Activated T-helper 1 cell treated with Interleukin-2 at 50 U/mL for 16 hours (primary cell): ENCODE measurements at places on chromosomes 1 and 21.

- DNase-seq: peak; percentile 60
These were observed 17.0 kb upstream of the CD2 start for GRCh38 chr1:116737020-116737854.

- DNase-seq: no peak
These were observed 222.7 kb downstream of the SLC35F3 start for GRCh38 chr1:234127026-234127671.

DNA sequence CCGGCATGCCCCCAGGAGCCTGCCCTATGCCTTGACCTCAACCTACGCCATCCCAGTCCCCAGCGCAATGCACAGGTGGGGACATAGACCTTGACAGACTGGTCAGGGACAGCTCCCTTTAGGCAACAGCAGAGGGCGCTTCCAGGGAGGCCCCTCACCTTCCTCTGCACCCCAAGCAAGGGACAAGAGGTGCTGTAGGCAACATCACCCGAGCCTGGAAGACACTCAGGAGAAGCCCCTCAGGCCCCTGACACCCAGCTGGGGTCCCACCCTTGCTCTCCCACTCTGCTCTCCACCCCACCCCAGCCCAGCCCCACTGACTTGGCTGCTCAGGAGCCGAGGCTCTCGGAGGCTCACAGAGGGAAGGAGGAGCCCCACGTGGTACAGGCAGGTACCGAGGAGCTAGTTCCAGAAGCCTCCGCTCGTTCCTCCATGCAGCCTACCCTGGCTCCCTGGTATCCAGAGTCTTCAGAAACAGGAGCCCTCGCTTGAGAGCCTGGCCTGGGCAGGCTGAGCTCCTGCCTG is 2.4 kb upstream of the WNT3A start:
- no peak for DNase-seq

GRCh38 chr21:45288441-45288841 is 746 bp upstream of the POFUT2 start:
- DNase-seq: no peak

GRCh38 chr1:172809750-172810149 is 150.8 kb downstream of the FASLG start:
- no peak for DNase-seq

DNA sequence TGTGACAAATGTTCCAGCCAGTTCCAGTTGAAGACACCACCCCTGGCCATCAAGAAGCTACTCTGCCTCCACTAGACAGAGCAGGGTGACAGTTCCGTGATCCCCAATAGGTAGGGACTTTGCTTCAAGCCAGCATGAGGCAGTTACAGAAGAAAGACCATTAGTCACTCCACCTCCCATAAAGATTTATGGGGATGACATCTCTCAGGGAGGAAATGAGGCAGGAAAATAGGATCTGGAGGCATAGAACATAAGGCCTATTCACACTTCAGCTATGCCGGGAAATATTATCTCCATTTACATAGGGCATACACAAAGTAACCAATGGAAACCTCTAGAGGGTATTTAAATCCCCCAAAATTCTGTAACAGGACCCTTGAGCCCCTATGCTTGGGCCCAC is 3.5 kb upstream of the GBP7 start:
- DNase-seq: no peak

DNA sequence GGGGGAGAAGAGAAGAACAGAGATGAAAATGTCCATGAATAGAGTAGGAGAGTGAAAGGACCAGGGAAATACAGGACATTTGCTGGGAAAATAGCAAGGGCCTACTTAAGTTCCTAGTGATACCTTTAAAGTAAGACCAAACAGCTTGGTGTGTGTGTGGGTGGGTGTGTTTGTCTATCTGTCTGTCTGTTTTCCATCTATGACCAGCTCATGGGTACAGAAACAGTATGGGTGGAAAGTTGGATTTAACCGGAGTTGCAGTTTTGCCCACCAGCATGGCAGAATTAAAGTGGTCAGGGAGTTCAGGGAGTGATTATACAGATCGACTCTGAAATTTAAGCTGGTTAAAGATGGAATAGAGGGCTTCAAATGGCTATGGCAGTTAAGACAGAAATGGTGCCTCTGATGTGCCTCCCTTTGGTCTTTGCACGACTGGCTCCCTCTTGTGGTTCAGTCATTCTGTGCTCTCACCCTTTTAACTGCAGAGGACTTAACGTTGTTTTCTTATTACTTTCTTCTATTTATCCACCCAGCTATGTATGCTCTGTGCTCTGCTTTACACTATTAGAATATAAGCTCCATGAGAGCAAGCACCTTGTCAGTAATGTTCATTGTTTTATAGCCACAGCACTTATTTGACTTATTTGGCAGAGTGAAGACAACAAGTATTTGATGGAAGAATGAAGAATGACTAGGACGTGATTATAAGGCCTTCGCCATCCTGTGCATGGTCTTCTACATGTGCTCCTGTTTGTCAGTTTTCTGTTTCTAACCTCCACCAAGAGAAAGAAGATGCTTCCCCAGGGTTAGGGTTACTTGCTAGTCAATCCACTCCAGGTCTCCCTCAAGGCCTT is 72.7 kb upstream of the AK4 start:
- peak; percentile 33 for DNase-seq

DNA sequence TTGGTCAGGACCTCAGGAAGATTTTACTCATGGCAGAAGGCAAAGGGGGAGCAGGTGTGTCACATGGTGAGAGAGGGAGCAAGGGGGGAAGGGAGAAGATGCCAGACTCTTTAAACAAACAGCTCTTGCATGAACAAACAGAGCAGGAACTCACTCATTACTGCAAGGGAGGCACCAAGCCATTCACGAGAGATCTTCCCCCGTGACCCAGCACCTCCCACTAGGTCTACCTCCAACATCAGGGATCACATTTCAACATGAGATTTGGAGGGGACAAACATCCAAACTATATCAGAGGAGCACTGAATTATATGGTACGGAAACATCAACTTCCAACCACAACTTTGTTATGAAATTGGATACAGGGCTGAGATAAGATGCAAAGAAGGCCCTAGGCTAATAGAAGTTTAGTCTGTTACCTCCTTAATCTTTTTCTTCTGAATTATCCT is 164.9 kb downstream of the ST6GALNAC3 start:
- DNase-seq: no peak

- no peak for DNase-seq
These were observed 185.6 kb downstream of the TGFBR3 start for GRCh38 chr1:91700332-91700731.

DNA sequence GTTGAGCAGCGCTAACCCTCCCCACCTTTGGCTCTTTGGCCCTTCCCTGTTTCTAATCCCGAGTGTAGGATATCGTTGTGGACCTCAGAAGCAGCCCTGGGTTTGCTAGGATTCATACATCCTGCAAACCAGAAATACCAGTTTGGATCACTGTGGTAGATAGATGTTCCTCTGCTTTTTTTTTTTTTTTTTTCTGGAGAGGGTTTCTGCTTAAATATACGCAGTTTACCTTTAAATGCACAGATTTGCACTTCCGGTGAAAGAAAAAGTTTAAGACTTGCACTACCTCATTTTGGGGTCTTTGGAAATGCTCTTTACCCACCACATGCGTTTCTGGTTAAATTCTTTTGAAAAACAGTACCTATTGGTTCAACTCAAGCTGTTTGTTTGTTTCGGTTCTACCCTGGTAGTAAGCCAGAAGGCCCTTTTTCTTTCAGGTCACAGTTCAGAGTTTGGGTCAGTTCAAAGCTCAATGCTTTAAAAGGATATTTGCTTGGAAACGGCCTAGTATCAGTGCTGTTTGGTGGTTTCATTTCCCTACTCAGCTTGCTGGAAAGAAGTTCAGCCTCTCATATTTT is 908 bp downstream of the DDI2 start:
- no peak for DNase-seq

GRCh38 chr1:84619383-84620102 is 45.3 kb upstream of the CTBS start:
- DNase-seq: no peak

GRCh38 chr1:17189632-17189990 is 15.3 kb upstream of the PADI1 start:
- no peak for DNase-seq

- DNase-seq: no peak
These were observed 223.6 kb downstream of the LRRC7 start for GRCh38 chr1:69791311-69791710.

- DNase-seq: no peak
These were observed 334.2 kb downstream of the NTNG1 start for GRCh38 chr1:107474877-107475612.

DNA sequence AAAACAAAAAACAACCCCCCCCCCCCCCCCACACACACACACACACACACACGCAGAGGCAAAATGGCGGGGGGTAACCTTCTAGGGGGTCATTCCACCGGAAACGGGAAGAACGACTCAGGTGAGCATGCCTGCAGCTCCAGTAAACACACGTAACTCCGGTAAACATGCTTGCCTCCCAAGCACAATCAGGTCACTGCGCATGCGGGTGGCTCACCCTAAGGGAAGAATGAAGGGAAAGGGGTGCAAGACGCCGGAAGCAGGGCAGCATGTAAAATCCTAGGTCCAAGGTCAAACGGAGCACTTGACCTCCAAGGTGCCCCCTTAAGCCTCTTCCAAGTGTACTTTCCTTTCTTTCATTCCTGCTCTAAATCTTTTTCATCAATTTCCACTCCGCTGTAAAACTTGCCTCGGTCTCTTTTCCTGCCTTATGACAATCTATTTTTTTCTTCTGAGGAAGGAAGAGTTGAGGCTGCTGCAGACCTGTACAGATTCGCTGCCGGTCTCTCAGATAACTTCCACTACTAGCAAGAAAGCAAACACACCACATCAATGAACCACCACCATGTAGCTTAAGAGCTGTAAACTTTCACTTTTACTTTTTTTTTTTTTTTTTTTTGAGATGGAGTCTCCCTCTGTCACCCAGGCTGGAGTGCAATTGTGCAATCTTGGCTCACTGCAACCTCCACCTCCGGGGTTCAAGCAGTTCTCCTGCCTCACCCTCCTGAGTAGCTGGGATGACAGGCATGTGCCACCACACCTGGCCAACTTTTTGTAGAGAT is 21.0 kb upstream of the CBR3 start:
- peak; percentile 17 for DNase-seq

DNA sequence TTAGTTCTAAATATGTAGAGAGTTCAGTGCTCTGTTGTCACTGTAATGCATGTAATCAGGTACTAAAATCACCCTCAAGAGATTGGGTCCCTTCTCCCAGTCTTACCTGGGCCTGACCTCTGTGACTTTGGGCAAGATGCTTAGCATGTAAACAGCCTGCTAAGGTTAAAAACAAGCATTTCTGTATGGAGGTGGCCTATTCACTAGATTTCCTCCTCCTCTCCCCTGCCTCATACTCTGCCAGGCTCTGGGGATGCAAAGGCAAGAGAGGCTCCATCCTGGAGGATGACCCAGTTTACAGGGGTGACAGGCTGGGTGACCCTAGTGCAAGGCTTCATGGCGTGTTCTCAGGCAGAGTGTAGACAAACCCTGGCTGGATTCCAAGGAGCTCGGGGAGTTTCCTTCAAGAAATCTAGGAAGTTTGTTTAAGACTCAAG is 28.8 kb downstream of the VANGL2 start:
- DNase-seq: no peak

DNA sequence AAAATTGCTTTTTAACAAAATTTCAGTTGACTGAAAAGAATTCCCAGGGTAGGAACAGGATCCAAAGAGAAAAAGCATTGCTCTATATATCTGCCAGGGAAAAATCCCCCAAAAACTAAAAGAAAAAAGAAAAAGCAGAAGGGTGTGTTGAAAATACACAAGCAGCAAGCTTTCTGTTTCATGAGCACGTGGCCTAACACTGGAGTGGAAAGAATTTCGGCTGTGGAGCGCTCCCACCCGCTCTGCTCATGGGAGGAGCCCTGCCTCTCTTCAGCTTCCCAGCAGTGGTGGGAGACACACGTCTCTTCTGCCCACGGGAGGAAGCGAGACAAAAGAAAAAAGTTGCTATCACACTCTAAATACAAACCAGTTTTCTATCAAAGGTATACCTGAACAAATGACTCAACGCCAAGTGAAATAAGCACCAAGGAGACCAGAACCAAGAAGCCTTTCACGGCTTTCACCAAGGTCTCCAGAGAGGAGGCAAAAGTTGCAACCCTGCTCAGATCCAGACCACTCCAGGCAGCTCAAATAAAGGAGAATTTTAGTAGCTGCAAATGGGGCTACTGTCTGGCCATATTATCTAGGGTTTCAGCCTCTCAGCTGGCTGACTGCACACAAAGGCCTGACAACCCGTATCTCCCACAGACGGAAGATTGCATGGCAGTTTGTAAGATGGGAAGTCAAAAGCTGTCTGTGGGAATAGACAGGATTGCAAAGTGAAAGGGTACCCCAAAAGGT is 29.5 kb upstream of the ZNF496 start:
- no peak for DNase-seq

- DNase-seq: no peak
These were observed 5.3 kb downstream of the MRPS15 start for GRCh38 chr1:36458910-36459309.

DNA sequence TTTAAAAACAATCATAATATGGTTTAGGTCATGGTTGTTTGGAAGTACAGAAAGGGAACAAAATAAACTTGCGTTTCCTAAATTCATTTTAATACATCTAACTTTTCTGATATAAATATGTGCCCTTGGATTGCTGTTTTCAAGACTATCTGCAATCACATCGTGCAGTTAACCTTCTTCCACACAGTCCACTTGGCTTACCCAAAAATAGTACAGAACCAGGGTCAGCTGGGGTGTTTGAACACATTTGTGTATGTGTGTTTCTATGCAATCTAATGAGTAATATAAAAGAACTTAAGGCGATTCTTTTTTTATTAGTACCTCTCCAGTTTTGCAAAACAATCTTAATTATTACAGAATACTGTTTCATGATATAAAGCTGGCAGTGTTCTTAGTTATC is 19.9 kb downstream of the SAMSN1 start:
- no peak for DNase-seq

DNA sequence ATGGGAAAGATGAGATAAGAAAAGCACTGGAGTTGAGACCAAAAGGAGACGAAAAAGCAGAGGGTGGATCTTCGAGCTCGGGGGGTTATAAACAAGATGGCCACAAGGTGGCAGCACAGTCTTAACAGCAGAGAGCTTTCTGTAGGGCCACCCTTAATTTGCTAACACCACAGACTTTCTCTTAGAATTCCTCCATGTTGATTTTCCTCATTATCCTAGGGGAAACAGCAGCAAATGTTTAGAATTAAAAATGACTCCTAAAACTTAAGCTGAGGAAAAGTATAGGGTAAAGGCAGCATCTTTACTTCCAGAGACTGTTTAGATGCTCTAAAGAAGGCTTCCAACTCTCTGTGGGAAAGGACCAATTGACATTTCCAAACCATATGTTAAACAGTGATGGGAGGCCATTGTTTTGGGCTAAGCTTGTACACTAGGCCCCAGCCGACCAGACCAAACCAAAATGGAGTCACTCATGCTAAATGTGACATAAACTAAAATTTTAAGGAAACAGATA is 2.5 kb upstream of the APOBEC4 start:
- peak; percentile 51 for DNase-seq
